GM23338 (cell line): ENCODE measurements at places on chromosomes 4 and X. TPM values are rescaled to one million over a fixed set of nuclear protein-coding genes. Genes with fewer than 3 reads are reported as not detected.
A peak's percentile ranks its signal among the peaks of the same experiment; 100 is the strongest.

GRCh38 chr4:76012388-76012801 lies 5.1 kb upstream of the CXCL9 start:
- DNase-seq: no peak

DNA sequence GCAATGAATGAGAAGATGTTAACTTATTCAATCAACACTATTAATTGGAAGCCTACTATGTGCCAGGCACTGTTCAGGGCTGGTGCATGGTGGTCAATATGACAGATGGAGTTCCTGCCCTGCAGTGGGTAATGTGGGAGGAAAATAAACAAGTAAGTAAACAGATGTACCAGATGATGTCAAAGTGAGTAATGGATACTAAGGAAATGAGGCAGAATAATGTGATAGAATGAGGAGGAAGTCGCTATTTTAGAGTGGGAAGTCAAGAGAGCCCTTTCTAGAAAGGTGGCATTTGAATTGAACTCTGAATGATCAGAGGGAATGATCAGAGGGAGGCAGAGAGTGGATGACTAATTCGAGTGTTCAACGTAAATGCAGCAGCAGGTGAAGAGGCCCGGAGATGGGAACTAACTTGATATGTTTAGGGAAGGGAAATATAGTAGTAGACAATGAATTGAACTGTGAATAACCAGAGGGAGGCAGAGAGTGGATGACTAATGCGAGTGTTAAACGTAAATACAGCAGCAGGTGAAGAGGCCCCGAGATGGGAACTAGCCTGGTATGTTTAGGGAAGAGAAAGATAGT lies 48.3 kb downstream of the HMGB3 start:
- DNase-seq: no peak

- DNase-seq: no peak
Measured at GRCh38 chr4:43271946-43272345, 379.4 kb downstream of the GRXCR1 start.

GRCh38 chrX:48890296-48890925 lies 7.2 kb downstream of the TIMM17B start:
- peak; percentile 35 for DNase-seq

DNA sequence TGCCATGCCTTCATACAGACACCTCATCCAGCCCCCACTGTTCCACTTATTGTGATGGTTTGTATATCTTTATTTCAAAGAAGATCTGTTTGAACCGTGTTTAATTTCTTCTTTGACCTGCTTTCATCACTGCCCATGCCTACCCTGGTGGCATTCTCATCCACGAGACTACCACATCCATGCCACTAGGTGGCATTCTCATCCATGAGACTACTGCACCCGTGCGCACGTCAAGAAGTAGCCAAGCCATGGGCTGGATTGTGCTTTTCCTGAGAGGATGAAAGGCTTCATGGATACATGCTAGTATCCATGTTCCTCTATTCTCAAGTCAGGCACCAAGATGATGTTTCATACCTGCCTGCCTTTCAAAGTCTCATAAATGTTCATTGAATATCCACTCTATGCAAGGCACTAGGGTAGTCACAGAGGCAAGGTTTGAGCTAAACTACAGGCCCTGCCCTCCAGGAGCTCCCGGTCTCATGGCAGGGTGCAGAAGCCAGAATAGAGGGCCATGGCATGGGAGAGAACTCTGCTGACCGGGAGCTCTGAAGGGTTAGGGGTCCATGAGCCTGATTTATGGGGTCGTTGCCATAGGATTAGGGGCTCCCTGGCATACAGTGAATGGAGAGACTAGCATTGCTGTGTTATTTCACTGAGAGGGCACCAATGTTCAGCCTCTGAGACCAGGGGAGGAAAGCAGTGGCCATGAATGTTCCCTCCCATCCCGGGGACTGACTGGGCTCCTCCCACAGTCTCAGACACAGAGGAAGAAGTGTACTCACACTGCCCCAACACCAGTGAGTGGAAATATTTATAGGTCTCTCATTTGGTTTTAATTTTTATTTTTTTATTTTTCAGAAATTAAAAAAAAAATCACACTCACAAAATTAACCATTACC lies 24.8 kb upstream of the EOLA2 start:
- DNase-seq: peak; percentile 61

DNA sequence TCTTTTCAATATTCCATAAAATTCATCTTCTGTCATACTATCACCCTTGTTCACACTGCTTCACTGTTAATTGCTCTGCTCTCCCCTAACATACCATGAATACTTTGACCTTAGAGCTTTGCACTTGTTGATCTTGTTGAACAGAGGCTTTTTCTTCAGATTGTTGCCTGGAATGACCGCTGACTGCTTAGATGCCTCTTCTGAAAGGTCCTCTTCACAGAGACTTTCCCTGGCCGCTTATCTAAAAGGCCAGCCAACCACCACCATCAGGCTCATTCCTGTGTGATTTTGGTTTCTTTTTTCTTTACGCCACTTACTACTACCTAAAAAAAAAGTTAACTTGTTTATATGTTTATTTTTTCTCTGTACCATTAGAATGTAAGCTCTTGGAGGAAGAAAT lies 667.7 kb downstream of the STPG2 start:
- DNase-seq: no peak

- no peak for DNase-seq
Measured at GRCh38 chr4:26267087-26267486, 53.7 kb upstream of the RBPJ start.

Gene PPARGC1A
- polyA plus RNA-seq: 0.12 and 0.76 TPM in 2 replicates

- no peak for DNase-seq
Measured at GRCh38 chr4:31007858-31008257, 287.7 kb downstream of the PCDH7 start.

Gene RAB40AL
- 0.34 and 0.40 TPM in 2 replicates for polyA plus RNA-seq

- peak; percentile 71 for DNase-seq
Measured at GRCh38 chrX:48021026-48021900, 14.5 kb downstream of the SPACA5 start.

GRCh38 chr4:98203332-98204235 lies 57.6 kb upstream of the RAP1GDS1 start:
- DNase-seq: peak; percentile 5

GRCh38 chrX:150035531-150035930 lies 97.2 kb upstream of the EOLA2 start:
- no peak for DNase-seq

Gene ARSH
- not detected in 2 replicates for polyA plus RNA-seq
